ENCODE measurements at places on chromosomes 1 and 21.

- no peak for DNase-seq
Observed at GRCh38 chr1:111251570-111251969, 24.1 kb downstream of the CHI3L2 start.

DNA sequence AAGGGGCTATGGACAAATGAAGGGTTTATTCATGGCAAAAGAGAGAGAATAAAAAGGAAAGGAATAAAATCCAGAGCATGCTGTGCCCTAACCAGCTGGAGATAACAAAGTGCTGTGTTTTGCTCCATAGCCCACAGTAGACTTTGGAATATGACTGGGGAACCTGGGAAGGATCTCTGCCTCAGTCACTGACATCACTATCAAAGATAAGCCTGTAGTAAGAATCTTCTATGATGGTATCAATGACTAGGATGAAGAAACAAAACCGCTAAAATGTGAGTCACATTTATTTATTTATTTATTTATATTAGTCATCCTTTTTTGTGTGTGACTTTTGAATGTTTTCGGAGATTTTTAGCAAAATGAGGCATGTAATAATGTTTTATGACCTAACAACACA, 56.3 kb downstream of the NVL start:
- DNase-seq, result no peak

DNA sequence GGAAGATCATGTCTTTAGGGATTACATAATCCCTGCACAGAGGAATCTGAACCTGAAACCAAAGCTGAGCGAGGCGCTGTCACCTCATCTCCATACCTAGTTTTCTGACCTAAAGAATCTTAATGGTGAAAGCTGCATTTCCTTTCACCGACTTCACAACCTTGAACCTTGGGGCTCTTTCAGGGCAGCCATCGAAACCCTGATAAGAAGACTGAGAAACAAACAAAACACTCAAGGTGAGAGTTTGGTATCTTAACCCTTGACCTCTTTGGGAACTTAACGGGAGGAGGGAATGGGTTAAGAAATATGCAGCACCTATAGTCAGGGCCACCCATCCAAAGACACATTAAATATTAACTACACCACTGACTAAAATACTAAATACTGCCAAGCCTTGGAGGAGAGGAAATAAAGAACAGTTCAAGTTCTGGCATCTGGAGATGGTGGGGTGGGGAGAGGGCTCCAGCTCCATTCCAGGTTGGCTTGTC, 2.0 kb downstream of the C1orf116 start:
- no peak for DNase-seq

DNA sequence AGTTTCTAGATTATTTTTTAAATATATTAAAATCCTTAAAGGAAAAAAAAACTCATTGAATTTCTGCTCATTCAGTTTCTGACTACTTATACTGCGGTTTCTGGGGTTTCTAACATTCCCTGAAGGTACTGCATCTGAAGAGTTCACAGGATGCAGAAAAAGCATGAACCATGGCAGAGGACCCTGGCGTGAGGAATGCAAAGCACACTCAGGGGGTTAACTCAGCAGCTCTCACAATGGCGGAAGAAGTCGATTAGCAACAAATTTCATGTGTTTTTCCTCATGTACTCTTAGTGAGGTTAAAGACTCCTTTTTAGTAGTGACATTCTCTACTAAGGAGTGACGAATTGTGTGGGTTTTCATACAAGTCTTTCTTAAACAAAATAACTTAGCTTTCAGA, 975.6 kb downstream of the NCAM2 start:
- no peak for DNase-seq

- no peak for DNase-seq
Observed at GRCh38 chr1:209208648-209209047, 374.9 kb upstream of the CAMK1G start.

DNA sequence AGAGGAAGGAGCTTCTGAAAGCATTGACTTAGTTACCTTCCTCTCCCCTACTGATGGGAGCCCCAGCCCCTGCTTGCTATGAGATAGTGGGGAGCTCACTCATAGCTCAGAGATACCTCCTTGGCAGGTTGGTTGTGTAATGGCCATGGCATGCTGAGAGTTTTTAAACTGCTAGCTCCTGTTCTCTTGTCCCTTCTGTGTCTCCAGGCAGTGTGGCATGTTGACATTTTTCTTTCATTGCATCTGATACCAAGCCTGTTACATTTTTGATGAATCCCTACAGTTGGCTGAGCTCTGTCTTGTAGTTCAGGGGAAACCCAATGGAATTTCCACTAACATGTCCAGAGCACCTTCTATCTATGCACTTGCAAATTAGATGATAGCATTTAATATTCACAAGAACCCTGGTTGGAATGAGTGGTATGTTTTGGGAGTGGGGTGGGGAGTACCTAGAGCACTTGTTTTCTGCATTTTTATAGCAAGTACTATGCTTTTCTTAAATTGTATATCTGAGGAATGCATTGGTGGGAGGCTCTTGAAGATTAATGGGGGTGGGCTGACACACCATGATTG, 39.1 kb upstream of the EFCAB14 start:
- no peak for DNase-seq

DNA sequence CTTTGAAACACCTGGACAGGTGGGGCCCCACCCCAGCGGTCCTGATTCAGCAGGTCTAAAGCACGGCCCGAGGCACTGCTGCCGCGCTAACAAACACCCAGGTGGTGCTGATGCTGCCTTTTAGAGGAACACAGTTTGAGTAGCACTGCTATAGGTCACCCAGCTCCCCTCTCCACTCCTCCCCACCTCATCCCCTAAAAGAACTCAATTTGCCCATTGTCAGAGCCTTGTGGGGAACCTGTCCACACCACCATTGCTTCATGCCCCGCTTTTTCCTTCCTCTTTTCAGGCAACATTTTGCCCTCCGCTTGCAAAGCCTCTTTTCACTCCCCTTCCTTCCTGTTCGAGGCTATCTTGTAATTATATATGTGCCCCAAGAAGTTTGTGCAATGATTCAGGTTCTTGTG, 26.2 kb upstream of the PADI4 start:
- DNase-seq, result no peak
